ENCODE measurements at places on chromosomes 5 and 9. TPM values are rescaled to one million over a fixed set of nuclear protein-coding genes. Genes with fewer than 3 reads are reported as not detected.

The CCL27 gene
- 0.69 TPM for total RNA-seq

The TAF1L gene
- under 0.01 TPM for total RNA-seq

The PLEKHG4B gene
- 4.2 TPM for total RNA-seq

The SOWAHA gene
- 9.2 TPM for total RNA-seq

The GPR150 gene
- 0.23 TPM for total RNA-seq

The HCN1 gene
- 13.4 TPM for total RNA-seq

The OTP gene
- total RNA-seq = 3.2 TPM

The CARD6 gene
- 1.4 TPM for total RNA-seq

The SPEF2 gene
- 27.5 TPM for total RNA-seq

The IFNK gene
- not detected for total RNA-seq

The PCDHGB1 gene
- total RNA-seq = 10.4 TPM

The MARCOL gene
- not detected for total RNA-seq

The SLC6A19 gene
- not detected for total RNA-seq

The IL5 gene
- total RNA-seq = not detected

The IQGAP2 gene
- 21.2 TPM for total RNA-seq

The PCA3 gene
- total RNA-seq = 1.4 TPM

The ARSK gene
- 9.9 TPM for total RNA-seq

The EIF4EBP3 gene
- not detected for total RNA-seq

The IRX1 gene
- total RNA-seq = 12.7 TPM

The ARID3C gene
- total RNA-seq = 0.69 TPM

The SV2C gene
- total RNA-seq = 34.4 TPM

The ENTPD8 gene
- total RNA-seq = not detected

The DDX46 gene
- 39.2 TPM for total RNA-seq

The PCDHGB5 gene
- total RNA-seq = 24.0 TPM

The NPR3 gene
- total RNA-seq = 6.2 TPM

The FOXE1 gene
- not detected for total RNA-seq

The NTNG2 gene
- total RNA-seq = 15.5 TPM

The HMCN2 gene
- 0.46 TPM for total RNA-seq

The KCNIP1 gene
- total RNA-seq = 51.2 TPM

The SLC34A1 gene
- total RNA-seq = not detected

The FAF2 gene
- 42.7 TPM for total RNA-seq

The LECT2 gene
- not detected for total RNA-seq

The C7 gene
- 3.9 TPM for total RNA-seq

The MYORG gene
- 6.2 TPM for total RNA-seq

The CHSY3 gene
- 18.9 TPM for total RNA-seq

The B4GALT7 gene
- total RNA-seq = 18.9 TPM

The ARL14EPL gene
- total RNA-seq = not detected

The TLR4 gene
- total RNA-seq = 10.6 TPM

The TMEM252 gene
- not detected for total RNA-seq

The TXNDC15 gene
- 105 TPM for total RNA-seq

The FBXL17 gene
- 93.9 TPM for total RNA-seq

The SPATA31C1 gene
- total RNA-seq = not detected
